Stimulated activated CD4-positive, alpha-beta T cell treated with anti-CD3 and anti-CD28 coated beads, Interleukin-4, amount 100 ng/mL, for 4 hours (primary cell): ENCODE measurements at places on chromosomes 16 and 17.
A peak's percentile ranks its signal among the peaks of the same experiment; 100 is the strongest.

DNA sequence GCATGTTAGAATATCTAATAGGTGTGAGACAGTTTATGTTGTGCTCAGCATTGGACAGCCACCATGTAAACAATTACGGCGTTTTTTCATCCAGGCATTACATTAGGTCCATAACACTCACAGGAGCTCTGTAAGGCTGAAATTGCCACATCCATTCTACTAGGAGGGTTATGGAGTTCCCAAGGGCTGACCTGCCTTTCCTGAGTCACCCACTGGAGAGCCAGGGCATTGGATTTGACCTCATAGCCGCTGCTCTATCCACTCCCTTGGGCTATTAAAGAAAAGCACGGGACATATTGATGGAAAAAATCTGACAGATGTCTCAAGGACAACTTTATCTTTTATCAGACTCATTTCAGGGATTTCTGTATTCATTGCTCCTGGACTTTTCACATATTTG is 306.3 kb upstream of the HSBP1 start:
- no peak for DNase-seq

GRCh38 chr16:52872731-52873130 is 180.0 kb downstream of the CHD9NB start:
- no peak for DNase-seq

GRCh38 chr16:50708373-50709060 is 15.1 kb downstream of the NOD2 start:
- peak; percentile 28 for DNase-seq

- peak; percentile 25 for DNase-seq
These were observed 2.2 kb upstream of the ICAM2 start for GRCh38 chr17:64022611-64023063.

GRCh38 chr16:50940275-50940854 is 198.5 kb downstream of the CYLD start:
- DNase-seq, result no peak

- no peak for DNase-seq
These were observed 112.2 kb downstream of the VPS53 start for GRCh38 chr17:602436-602835.

- no peak for DNase-seq
These were observed 476.8 kb upstream of the CDH11 start for GRCh38 chr16:65598621-65599020.

GRCh38 chr17:37286430-37286829 is 89.4 kb upstream of the C17orf78 start:
- DNase-seq, result no peak

DNA sequence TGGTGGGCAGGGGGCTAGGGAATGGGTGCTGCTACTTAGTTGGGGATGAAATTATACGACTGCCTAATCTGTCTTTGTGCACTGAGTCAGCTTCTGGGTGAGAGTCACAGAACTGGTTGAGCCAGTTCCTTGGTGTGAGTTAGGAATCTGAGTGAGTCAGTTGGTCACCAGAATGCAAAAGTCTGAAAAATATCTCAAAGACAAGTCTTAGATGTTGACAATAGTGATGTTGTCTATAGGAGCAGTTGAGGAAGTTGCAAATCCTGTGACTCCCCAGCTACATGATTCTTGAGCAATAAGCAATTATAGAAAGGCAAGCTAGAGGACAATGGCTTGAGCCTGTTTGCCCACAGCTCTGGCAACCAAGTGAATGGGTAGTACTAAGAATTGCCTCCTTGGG is 399.2 kb downstream of the CNTNAP4 start:
- DNase-seq, result no peak

DNA sequence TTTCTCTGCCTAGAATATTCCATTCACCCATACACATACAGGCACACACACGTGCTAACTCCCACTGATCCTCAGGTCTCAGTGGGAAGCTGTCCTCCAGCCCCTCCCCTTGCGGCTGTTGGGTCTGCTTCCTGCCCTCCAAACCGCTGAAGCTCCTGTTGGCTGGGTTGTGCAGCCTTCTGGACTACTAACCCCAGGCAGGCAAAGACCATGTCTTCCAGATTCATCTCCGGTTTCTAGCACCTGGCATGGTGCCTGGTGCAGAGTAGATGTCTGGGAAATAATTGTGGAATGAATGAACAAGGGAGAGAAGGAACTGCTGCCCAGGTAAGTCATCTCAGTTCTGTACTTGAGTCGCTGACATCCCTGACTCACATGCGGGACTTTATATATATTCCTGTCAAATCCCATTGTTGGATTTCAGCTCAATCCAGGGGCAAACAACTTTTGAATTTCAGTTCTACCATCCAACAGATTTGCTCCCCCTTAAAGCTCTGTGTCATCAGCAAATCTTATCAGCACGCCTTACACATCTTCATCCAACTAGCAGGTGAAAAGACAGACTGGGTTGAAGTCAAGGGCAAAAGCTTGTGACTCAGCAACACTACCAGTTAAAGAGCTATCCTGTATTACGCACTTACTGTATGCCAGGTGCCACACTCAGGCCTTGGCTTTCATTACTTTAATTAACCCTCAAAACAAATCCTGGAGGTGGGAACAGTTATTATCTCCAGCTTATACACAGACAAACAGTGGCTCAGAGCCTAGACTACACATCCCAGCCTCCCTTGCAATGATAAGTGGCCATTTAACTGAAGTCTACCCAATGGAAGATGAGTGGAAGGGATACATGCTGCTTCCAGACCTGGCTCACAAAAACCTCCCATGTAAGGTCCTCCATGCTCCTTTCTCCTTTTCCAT is 51.1 kb downstream of the SRCIN1 start:
- no peak for DNase-seq

DNA sequence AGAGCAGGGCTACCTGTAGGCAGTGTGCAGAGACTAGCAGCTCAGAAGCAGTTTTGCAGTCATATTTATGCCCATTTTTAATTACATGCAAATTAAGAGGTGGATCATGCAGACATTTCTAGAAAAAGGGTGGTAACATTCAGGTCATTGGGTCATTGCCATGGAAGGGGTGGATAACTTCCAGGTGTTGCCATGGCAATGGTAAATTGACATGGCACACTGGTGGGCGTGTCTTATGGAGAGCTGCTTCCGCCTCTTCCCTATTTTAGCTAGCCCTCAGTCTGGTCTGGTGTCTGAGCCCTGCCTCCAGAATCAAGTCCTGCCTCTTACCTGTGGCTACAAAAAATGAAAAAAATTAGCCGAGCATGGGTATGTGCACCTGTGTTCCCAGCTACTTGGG is 2.8 kb upstream of the DNAI2 start:
- DNase-seq, result no peak

DNA sequence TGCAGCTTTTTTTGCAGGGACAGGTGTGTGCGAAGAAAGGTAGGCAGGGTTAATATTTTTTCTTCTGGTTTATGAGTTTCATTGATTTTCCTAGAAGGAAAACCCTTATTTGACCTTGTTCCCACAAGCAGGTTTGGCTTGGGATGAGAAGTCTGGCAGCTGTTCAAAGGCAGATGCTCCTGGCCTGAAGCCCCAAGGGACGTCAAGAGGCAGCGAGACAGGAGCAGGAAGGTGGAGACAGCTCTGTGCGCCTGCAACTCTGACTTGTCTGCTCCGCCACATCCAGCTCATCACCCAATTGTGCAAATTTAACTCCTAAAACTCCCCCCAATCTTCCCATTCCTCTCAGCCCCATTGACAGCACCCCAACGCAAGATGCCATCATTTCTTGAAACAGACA is 136.8 kb upstream of the XYLT1 start:
- DNase-seq, result no peak

- no peak for DNase-seq
These were observed 50.6 kb downstream of the RNF112 start for GRCh38 chr17:19461681-19462080.

- no peak for DNase-seq
These were observed 99.0 kb downstream of the BMERB1 start for GRCh38 chr16:15533386-15533785.

DNA sequence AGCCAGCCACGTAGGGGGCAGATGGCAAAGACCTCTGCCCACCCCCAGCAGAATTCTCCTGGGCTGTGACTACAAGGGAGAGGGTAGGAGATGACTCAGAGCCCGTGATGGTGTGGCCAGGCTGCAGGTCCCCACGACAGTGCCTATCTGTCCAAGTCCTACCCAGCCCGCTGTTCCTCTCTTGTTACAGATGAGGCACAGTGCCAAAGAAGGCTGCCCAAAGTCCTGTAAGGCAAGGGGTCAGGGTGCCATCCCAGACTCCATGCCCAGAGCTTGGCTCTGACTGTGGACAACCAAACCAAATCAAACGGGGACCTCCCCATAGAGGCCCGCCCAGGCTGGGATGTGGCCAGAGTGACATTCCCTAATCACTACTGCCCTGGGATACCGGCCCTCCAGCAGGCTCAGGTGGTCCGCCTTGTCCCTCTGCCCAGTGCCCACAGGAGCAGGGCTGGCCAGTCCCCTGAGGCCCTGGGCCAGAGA is 12.6 kb upstream of the BCAR1 start:
- no peak for DNase-seq

- no peak for DNase-seq
These were observed 29.4 kb upstream of the PRKCA start for GRCh38 chr17:66272811-66273585.

GRCh38 chr17:40092581-40092980 is 7.8 kb downstream of the NR1D1 start:
- no peak for DNase-seq
